Neural cell (in vitro differentiated cells): ENCODE measurements at places on chromosomes 7 and 10. TPM values are rescaled to one million over a fixed set of nuclear protein-coding genes. Genes with fewer than 3 reads are reported as not detected.

ASB10 gene
- polyA plus RNA-seq, result not detected in 2 replicates

PTN gene
- polyA plus RNA-seq, result 14.1 and 19.5 TPM in 2 replicates

LDB1 gene
- polyA plus RNA-seq, result 107 and 112 TPM in 2 replicates

PPP1R3C gene
- polyA plus RNA-seq, result 0.51 and 0.64 TPM in 2 replicates

SPDYE2 gene
- polyA plus RNA-seq, result not detected in 2 replicates

SLC18A2 gene
- polyA plus RNA-seq, result 0.05 and 0.24 TPM in 2 replicates

PRRT4 gene
- polyA plus RNA-seq, result 32.5 and 34.4 TPM in 2 replicates

PFKFB3 gene
- 33.4 and 36.2 TPM in 2 replicates for polyA plus RNA-seq

NRCAM gene
- polyA plus RNA-seq, result 81.1 and 90.9 TPM in 2 replicates

ZNF804B gene
- 0.32 and 0.37 TPM in 2 replicates for polyA plus RNA-seq

ANKRD16 gene
- 11.0 and 14.2 TPM in 2 replicates for polyA plus RNA-seq

SFTPA1 gene
- not detected in 2 replicates for polyA plus RNA-seq

ZSCAN21 gene
- 26.0 and 27.6 TPM in 2 replicates for polyA plus RNA-seq

PLXDC2 gene
- polyA plus RNA-seq, result 2.3 and 3.4 TPM in 2 replicates

GRID2IP gene
- 0.32 TPM in 1 of 2 replicates, not detected in the other for polyA plus RNA-seq

GIMAP6 gene
- not detected in 2 replicates for polyA plus RNA-seq

MYOF gene
- polyA plus RNA-seq, result 0.47 TPM in 1 of 2 replicates, not detected in the other
